Spinal cord (tissue), 10 donors: ENCODE measurements at places on chromosomes 16 and 17.

GRCh38 chr16:66270333-66270927, 96.1 kb upstream of the CDH5 start:
- DNase-seq: no peak

- peak; percentile 28 for DNase-seq
These were observed 16.7 kb downstream of the C16orf54 start for GRCh38 chr16:29729116-29729521.

DNA sequence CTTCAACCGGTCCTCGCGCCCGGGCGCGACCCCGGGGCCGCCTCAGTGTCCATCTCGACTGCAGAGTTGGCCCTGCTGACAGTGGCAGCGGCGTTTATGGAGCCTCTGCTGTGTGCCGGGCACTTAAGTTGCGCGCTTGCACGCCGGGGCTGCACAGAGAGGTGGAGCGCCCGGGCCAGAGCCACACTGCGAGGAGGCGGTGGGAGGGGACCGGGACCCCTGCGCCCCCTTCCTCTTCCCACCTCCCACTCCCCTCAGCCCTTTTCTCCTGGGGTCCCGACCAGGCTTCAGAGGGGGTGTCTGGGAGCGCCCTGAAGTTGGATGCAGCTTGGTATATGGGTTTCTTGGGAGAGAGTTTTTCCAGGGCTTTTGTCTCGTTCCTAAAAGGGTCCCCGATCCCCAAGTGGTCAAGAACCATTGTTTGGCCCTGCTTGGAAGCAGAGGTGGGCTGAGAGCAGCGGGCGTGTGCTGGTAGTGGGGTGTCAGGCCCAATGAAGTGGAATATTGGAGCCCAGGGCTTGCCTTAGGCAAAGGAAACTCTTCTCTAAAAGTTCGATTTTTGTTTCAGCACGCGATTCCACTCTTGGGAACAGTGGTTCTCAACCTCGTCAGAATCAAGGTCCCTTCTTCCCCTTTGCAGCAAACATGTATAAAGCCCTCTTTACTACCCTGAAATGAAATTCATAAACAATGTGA, 605 bp downstream of the MRTFB start:
- no peak for DNase-seq

- no peak for DNase-seq
These were observed 31.1 kb downstream of the BAIAP2 start for GRCh38 chr17:81066072-81066471.

- peak; percentile 45 for DNase-seq
These were observed 51.7 kb downstream of the GAN start for GRCh38 chr16:81366316-81366932.

DNA sequence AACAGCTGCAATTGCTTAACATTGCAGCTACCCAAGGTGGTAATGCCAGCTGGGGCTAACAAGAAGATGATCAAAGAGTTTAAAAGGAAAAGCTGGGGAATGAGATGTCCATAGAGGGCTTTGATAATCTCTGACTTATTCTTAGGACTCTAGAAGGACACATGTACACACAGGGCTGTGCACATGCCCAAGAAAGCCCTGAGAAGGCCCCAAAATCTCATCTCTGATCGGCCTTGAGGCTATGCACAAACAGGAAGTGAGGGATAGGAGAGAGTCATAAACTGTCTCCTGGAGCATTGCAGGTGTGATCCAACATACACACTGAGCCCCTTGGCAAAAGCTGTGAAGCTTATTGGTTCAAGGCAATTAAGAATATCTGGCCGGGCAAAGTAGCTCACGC, 17.2 kb upstream of the RABEP1 start:
- DNase-seq: no peak

DNA sequence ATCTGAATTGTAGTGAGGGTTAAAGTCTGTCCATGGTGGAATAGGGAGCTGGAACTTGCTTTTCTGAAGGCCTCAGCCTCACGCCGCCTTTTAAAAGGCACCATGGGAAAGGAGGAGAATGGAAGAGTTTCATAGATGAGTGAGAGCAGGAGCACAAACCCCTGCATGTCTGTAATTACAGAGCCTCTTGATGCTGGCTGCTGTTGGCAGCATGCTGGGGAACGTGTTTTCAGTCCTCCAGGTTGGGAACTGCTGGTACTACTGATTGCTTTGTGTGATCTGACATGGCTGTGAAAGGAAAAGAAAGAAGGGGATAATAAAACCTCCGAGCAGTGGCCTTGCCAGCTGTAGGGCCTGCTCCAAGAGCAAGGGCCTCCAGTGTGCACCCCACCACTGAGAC, 16.8 kb upstream of the DYNLL2 start:
- peak; percentile 37 for DNase-seq

DNA sequence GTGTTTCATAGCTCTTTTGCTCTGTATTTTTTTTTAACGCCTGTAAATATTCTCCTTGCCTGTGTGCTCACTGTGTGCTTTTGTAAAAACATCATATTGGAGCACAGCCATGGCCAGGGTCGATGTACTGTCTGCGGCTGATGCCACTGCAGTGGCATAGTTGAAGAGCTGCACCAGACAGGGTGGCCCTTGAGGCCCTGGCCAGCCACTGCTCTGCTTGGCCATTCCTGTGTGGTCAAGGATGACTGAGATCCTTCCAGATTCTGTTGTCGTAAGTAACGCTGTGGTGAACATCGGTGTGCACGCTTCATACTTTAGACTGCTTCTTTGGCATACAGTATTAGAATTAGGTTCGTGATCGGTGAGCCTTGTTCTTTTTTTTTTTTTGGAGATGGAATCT, 14.6 kb downstream of the CRAMP1 start:
- DNase-seq: no peak

DNA sequence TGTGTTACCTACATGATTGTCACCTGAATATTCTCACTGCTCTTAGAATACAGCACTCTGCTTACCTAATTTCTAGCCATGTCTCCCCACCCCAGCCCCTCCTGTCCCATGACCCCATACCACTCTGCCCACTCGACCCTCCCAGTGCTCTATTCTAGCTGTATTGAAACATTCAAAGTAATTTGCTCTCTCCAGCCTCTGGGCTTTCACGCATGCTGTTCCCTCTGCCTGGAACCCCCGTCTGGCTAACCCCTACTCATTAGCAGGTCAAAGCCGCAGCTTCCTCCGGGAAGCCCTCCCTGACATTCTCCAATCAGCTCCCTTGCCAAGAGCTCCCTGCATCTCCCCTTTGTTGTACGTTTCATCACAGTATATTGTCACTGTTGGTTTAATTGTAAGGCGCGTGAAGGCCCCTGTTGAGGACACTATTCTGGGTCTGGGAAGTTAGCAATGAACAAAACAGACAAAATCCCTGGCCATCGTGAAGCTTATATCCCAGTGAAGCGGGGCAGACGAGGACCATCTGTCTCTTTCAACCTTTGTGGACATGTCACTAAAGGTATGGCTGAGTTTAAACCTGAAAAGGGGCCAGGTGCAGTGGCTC, 72.3 kb upstream of the LHX1 start:
- no peak for DNase-seq

GRCh38 chr16:27472091-27473020, 70.4 kb downstream of the IL21R start:
- DNase-seq: no peak

DNA sequence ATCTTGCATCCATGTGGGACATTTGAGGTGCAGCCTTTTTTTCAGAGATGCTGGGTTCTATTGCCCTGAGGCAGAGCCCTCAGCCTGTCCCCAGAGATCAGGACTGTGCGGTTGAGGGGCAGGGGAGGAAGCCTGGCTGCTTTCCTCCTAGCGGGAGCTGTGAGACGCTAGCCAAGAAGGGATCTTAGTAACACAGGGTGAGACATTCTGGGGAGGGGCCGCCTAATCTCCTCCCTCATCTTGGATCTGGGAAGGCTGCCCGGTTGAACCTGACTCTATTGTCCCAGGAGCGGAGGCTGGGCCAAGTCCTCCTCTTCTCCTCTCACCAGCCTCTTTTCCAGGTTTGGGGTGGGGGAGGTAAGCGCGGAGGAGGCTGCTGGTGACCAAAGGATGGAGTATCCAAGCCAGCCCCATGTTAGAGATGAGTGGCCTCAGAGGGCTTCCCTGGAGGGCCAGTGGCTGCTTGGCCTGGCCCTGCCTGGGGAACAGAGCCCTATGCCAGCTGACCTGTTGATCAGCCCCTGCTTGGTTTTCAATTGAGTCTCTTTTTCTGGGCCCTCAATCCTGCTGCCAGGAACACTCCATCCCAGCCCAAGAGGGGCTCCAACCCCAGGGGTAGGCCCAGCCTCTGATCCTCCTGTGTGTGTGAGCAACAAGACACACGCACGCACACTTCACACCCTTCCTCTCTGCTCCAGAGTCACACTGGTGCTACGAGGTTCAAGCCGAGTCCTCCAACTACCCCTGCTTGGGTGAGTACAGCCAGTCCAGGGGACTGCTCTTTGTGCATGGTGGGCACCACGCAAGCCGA, 5.0 kb downstream of the CA4 start:
- DNase-seq: no peak

DNA sequence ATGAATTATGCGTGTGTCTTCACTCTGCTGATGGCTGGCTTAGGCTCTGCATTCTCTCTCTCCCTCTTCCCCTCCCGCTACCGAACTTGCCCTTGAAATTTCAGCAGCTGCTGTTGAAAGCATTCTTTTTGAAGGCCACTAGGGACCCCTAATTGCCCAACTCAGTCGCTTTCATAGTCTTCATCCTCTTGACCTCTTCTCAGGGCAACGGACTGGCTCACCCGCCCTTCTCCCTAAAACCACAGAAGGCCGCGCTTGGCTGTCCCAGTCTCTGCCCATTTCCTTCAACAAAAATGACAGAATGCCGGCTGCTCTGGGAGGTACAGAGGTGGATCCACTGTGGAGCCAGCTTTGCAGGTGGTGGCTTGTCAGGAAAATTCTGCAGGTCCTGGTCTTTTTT, 21.0 kb upstream of the FMNL1 start:
- no peak for DNase-seq

DNA sequence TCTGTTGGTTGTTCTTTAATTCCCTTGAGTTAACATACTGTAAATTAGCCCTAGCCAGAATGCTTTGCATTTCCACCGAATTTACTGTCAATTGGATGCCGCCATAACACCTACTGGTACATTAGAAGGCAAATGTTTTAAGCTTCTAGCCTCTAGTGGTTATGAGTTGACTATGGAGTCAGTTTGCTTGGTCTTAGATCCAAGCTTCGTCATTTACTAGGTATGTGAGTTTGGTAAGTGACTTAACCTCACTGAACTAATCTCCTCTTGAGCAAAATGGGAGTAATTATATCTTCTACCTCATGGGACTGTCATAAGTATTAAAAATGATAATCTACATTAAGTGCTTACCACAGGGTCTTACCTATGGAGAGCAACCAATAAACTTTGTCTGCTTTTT, 20.4 kb upstream of the CDH11 start:
- no peak for DNase-seq

DNA sequence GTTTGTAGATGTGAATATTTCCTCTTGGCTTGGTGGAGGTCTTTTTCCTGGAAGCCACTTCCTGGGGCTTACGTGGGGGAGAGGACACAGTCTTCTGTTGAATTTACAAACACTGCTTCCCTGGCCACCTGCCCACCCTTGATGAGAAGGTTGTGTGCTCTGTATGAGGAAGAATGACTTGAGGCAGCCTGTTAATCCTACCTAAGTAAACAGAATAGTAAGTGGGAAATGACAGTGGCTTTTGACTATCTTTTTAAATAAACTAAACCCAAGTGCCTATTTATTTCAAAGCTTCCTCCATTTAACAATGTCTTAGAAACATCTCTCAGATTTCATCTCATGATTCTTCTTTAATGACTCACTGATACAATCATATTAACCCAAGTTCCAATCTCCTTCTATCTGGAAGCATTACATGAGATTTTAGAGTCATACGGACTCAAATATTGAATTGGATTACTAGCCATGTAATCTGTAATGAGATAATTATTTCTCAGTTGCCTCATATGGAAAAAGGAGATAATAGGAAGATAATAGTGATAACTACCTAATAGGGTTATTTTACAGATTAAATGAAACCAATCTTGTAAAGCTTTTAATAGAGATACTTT, 96.6 kb upstream of the SMIM36 start:
- DNase-seq: no peak

GRCh38 chr17:42178817-42179216, 2.1 kb downstream of the KCNH4 start:
- no peak for DNase-seq
